ENCODE measurements at places on chromosomes 3 and 15. TPM values are rescaled to one million over a fixed set of nuclear protein-coding genes. Genes with fewer than 3 reads are reported as not detected.
A peak's percentile ranks its signal among the peaks of the same experiment; 100 is the strongest.

The ARGFX gene
- not detected for total RNA-seq

The TP63 gene
- total RNA-seq, result 0.12 TPM

GRCh38 chr3:50347187-50347813, 1.8 kb upstream of the ZMYND10 start:
- peak; percentile 76 for DNase-seq

The TOPAZ1 gene
- total RNA-seq, result not detected

The TMC3 gene
- not detected for total RNA-seq

The NR1D2 gene
- 18.9 TPM for total RNA-seq

The NR2E3 gene
- 0.83 TPM for total RNA-seq
